HCEC 1CT (cell line): ENCODE measurements at places on chromosomes 2 and 18.

- no peak for DNase-seq
These were observed 235.8 kb upstream of the RAB12 start for GRCh38 chr18:8373486-8373885.

DNA sequence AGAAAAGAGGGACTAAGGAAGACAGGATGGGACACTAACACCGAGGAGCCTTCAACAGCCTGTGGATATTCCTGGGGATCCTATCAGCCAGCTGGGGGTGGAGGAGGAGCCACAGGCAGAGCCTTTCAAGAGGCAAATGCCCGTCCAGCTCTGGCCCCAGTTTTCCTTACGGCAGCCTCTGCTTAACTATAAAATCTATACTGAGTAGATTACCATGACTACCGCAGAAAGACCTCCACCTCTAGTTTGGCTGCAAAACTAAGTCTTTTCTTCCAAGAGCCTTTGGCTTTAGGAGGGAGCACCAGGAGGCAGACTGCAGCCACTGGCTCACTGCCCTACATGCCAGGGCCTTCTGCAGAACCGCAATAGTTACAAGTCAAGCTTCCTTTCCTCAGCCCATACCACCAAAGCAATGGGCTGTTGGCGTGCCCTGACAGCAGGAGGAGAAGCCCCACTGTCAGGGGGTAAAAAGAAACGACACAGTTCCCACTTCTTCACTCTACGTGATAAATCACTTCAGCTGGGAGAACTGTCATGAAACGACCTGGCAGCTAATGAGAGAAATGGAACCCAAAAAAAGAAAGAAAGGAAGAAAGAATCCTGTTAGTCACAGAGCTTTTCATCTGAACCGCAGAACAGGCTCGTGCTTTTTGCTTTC, 25.1 kb upstream of the CREB1 start:
- DNase-seq, result peak; percentile 68

GRCh38 chr2:39476524-39476923, 39.4 kb upstream of the MAP4K3 start:
- no peak for DNase-seq

DNA sequence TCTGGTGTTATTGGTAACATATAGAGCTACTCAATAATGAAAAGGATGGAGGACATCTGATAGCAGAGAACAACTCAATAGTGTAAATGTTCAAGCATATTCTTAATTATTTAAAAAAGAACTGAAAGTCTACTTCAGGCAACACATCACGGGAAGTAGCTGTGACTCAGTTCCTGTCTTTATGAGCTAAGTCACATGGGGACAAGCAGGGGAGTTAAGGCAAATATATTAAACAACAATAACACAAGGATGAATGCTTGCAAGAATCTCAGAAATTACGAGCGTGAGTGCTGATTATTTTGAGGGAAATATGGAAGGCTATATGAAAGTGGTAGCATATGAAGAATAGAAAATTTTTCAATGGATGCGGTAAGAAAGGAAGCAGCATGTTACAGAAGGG, 4.0 kb upstream of the HNMT start:
- DNase-seq, result peak; percentile 43

- DNase-seq, result no peak
These were observed 68.7 kb upstream of the FSHR start for GRCh38 chr2:49222975-49223528.
